CD4-positive, alpha-beta T cell treated with Interleukin-17A for 1 hour (primary cell): ENCODE measurements at places on chromosomes 12 and 14.

GRCh38 chr12:88371416-88372183 is 208.7 kb downstream of the KITLG start:
- DNase-seq = no peak

- DNase-seq = peak; percentile 79
These were observed 11.9 kb downstream of the RARG start for GRCh38 chr12:53219956-53220693.

DNA sequence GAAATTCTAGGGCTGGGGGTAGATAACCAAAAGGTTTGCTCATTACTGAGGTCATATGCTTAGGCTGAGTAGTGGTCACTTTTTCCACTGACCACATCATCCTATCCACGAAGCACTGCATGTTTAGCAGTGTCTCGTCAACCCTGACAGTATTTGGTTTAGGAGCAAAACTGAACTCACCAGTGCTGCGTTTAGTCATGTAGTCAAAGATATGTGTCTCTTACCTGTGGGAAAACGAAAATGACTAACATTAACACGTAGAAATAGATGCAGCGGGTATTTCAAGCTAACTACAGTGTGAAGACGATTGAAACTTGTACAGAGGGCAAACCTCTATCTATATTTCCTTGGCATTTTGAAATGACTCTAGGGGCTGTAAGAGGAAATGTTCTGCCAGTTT is 34.6 kb downstream of the MTHFD1 start:
- no peak for DNase-seq

- no peak for DNase-seq
These were observed 173.1 kb downstream of the DUSP6 start for GRCh38 chr12:89179245-89179644.

GRCh38 chr12:93784339-93785086 is 107.3 kb downstream of the CRADD start:
- peak; percentile 32 for DNase-seq

DNA sequence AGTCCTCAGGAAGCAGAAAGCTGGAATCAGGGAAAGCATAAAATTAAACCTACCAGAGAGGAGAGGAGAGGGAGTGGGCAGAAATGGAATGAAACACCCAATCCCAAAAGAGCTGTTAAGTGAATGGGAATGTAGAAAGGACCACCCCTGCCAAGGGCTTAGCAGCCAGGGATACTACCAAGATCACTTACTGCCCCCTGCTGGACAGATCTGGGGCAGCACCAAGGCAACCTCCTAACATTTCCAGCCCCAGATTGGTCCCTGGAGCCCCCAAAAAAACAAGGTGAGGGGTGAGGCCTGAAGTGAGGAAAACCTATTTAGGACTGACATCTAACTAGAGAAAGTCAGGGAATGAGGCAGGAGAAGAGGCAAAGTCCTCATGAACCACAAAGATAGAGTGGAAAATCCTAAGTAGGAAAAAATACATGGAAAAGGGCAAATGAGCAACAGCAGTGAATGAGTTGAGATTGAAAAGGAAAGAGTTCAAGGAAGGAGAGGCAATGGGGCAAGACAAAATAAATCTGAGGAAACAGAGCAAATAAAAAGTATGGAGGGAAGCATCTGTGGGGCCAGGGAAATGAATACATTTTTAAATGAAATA is 11.2 kb upstream of the FKBP11 start:
- peak; percentile 86 for DNase-seq

DNA sequence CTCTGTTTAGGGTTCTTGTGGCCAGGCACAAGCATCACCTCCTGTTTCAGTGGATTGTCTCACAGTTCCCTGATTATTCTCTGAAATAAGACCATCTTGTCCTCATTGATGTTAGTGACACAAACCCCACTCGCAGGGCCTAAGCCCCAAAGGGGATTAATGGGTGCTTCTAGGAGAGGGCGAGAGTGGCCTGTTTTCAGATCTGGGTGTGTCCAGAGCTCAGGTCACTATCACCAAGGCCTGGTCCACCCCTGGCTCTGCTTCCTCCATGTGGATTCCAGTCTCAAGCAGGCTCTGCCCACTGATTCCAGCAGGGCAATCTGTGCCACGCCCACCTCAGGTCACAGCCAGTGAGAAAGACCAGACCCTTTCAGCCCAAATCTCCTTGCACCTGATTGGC is 361.9 kb downstream of the ADGRD1 start:
- no peak for DNase-seq

DNA sequence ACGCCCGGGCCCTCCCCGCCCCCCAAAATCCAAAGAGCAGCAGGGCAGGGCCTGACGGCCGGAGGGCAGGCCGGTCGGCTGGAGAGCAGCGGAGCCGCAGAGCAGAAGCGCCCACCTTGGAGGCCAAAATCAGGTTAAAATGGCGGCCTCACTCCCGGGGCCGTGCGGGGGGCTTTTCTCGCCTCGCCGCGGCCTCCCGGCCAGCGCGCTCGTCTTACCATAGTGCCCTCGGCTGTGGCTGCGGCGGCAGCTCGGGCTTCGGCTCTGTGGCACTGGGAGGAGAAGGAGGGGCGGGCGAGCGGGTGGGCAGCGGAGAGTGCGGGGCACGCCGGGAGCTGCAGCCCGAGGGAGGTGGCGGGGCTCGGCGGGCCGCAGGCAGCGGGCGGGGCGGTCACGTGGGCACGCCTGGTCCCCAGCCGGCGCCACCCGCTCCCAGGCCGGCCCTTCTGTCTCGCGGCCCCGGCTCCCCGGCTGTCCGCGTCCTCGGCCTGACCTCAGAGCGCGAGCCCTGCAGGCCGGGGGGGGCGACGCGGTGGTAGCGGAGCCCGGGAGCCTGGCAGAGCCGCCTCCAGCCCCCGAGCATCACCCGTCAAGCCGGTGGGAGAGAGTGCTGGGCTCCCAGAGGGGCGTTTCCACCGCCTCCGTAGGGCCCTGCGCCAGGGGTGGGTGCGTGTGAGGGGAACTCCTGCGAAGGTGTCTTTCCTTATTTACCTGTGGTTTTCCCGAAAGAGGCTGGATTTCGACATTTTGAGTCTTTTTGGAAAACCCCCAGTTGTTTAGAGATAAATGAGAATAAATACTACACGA is at the start of gene CFL2:
CFL2 (minus strand) TSS at position 274 of the 807 bp plus-strand sequence; CDS start at position 221, 53 bp downstream.
- DNase-seq = peak; percentile 84

- no peak for DNase-seq
These were observed 87.6 kb downstream of the PPP2R5C start for GRCh38 chr14:101849125-101849524.

DNA sequence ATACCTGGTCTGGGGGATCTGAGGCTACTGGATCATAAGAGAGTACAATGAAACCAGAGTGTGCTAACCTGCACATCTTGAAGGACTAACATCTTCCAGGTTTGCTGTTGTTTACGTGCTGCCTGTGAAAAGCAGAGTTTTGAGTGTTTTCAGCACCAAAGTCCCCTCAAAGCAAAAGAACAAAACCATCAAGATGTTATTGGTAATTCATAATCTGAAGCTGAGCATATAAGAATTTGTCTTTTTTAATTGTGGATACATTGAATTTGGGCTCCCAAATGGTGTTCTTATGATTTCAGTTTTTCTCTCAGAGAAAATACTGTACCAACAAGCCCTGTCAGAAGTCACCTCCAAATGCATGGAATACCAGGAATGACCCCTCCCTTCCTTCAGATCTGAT is 110.2 kb downstream of the BTG1 start:
- DNase-seq = no peak

- DNase-seq = no peak
These were observed 34.1 kb upstream of the C12orf75 start for GRCh38 chr12:105296116-105297089.

DNA sequence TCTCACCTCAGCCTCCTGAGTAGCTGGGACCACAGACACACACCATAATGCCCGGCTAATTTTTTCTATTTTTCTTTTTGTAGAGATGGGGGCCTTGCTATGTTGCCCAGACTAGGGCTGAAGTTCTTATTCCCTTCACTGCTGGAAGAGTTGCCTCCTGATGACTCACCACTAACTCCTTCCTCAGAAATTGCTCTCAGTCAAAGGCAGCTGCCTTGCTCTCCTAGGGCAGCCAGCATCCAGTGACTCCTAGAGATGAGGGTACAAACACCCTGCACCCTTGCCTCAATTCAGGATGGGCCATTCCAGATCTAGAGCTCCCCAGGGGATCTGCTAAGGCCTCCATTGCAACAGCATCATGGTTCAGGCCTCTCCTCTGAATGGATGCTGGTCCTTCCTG is 54.0 kb upstream of the RASSF8 start:
- no peak for DNase-seq

DNA sequence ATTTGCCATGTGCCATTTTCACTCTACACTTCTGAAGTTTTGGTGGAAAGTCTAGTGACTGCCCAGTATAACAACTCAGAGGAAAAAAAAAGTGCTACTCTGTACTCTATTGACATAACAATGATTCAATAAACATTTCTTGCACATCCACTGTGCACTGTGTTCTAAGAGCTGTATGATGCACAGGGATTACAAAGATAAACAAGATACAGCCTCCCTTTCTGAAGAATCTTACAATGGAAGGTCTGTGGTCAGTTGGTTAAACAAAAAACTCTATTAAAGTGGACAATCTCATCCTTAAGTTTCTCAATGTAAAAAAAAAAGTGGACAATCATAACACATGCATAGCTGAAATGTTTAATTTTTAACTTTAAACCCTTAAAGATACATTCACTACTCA is 105.7 kb upstream of the RASSF8 start:
- DNase-seq = no peak

DNA sequence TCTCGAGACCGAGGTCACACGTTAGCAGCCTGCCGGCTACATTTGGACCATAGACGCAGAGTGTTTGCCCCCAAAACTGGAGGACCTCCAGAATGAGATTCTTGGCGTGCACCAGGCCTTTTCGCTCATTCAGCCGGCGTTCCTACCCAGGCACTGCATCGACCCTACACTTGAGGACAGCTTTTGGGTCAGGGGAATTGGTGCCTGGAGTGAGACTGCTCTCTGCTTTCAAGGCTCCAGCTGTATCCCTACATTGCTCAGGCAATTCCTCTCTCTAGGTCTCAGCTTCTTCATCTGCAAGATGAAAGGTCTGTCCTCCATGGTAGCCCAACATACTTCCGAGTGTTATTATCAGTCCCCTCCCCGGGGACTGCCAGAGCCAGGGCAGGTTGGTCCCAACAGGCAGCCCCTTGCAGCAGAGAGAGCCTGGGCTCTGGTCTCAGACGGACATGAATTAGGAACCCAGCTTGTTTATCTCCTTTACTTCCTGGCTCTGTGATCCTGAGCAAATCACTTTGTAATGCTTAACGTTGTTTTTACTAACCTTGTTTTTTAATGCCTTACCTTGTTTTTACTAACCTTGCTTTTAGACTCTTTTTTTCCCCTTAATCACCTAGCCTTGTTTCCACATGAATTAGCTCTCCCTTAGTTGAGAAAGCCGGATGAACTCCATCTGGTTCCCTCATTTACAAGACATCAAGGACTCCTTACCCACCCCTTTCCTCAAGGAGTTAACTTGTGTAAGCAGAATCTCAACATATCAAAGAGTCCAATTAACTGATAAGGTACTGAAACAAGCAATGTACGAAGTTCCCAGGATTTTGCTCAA is 892 bp downstream of the TCHP start:
- DNase-seq = no peak

- no peak for DNase-seq
These were observed 1.8 kb downstream of the TRAF3 start for GRCh38 chr14:102779084-102779462.

DNA sequence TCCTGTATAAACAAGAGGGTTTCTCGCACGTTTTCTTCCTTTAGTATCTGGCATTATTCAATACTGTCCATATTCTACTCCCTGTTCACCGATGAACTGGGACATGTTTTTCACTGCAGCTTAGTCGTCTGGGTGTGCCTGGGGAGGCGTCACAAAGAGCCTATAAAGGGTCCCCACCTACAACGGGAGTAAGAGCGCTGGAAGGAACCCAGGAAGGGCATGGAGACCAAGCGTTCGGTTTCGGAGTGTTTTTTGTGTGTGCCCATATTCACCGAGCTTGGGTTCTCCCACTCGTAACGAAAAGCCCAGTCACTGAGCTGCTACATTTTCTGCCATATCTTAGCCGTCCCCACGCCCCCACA is 592 bp upstream of the USP15 start:
- no peak for DNase-seq

DNA sequence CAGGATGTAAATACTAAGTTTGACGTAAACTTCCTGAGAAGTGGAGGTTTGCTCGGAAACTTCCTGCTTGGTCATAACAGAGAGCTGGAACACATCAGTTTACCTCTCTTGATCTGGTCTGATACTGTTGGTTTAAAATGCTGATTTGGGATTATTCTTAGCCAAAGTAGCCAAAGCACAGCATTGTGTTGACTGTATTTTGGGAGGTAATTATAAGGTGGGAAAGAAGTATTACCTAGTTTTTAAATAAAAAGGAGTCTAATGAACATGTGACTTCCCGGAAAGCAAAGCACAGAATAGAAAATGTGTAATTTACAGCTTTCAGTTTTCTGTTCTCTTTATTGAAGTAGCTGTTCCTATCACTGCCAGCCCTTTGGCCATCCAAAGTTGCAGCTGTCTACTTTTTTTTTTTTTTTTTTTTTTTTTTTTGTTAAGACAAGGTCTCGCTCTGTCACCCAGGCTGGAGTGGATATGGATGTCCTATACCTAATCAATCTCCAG is 52.2 kb upstream of the SRP54 start:
- DNase-seq = peak; percentile 67

DNA sequence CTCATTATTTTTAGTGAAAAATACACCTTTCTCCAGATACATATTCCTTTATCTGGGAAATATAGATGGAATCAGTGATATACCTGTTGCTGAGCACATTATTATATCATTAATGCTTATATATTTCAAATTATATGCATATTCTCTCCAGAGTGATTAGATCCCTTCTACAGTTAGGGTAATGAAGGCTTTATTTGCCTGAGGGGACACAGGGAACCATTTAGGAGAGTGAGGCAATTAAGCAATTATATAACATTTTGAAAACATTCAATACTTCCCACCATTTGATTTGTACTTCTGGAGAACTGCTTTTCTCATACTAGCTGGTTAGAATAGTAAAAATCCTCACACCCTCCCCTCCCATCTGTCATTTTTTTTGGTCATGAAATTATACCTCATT is 212.8 kb upstream of the NOVA1 start:
- no peak for DNase-seq

GRCh38 chr12:51399891-51400290 is 8.7 kb upstream of the GALNT6 start:
- DNase-seq = no peak

GRCh38 chr12:7282844-7283243 is 21.0 kb upstream of the ACSM4 start:
- no peak for DNase-seq

DNA sequence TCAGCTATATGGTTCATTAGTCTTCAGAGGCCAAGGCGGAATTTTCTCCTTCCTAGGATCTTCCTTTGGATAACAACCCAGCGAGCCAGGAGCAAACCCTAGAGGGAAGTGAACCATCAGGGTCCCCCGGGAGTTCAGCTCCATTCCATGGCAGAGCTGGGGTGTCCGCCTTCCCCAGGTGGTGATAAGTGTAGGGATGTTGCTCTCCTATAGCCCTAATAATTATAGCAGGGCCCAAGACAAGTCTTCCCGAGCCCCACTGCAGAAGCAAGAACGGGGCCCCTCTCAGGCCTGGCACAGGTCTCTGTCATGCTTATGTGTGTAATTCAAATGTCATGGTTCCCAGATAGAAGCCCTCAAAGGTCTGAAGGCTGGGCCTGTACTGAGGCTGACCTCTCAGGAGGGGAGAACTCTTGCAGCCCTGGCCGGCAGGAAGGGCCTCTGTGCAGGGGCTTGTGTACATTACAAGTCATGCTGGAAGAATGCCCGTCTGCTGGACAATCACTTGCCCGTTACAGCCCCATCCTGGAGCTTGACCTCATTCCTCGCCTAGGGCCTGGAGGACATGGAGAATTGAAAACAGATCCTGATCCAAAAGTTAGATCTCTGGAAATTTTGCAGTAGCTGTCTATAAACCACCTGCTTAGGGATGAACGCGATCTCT is 17.3 kb downstream of the LRTM2 start:
- DNase-seq = no peak

- no peak for DNase-seq
These were observed 13.1 kb upstream of the SRSF5 start for GRCh38 chr14:69753860-69754259.
